ENCODE measurements at places on chromosomes 1 and 21. TPM values are rescaled to one million over a fixed set of nuclear protein-coding genes. Genes with fewer than 3 reads are reported as not detected.

BTBD8 gene
- 128 TPM for total RNA-seq

CHIA gene
- not detected for total RNA-seq

FMO5 gene
- 8.0 TPM for total RNA-seq

CCDC17 gene
- total RNA-seq, result 5.4 TPM

Data from dorsolateral prefrontal cortex (tissue), 122 donors.